ENCODE measurements at places on chromosomes 4 and X.

DNA sequence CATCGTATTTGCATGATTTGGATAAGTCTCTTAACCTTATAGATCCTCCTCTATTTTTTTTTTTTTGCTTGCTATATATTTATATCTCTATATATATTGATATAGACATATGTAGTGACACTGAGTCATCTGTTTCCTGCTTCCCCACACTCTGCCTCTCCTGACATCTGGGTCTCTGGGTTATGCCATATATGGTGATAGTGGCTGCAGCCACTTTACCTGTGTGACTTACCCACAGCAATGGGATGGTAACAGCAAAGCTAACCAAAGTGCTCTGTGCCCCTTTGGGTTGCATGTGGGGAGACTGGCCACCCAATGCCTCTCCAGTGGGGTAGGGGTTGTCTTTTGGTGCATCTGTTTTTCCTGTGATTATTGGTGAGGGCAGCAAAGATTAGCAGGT lies 14.5 kb downstream of the CMC4 start:
- no peak for DNase-seq

- DNase-seq, result no peak
Observed at GRCh38 chr4:17272154-17272553, 239.7 kb downstream of the QDPR start.

GRCh38 chr4:119233750-119234149 lies 21.2 kb downstream of the USP53 start:
- DNase-seq, result no peak

- DNase-seq, result no peak
Observed at GRCh38 chr4:53614591-53614990, 23.3 kb upstream of the LNX1 start.

DNA sequence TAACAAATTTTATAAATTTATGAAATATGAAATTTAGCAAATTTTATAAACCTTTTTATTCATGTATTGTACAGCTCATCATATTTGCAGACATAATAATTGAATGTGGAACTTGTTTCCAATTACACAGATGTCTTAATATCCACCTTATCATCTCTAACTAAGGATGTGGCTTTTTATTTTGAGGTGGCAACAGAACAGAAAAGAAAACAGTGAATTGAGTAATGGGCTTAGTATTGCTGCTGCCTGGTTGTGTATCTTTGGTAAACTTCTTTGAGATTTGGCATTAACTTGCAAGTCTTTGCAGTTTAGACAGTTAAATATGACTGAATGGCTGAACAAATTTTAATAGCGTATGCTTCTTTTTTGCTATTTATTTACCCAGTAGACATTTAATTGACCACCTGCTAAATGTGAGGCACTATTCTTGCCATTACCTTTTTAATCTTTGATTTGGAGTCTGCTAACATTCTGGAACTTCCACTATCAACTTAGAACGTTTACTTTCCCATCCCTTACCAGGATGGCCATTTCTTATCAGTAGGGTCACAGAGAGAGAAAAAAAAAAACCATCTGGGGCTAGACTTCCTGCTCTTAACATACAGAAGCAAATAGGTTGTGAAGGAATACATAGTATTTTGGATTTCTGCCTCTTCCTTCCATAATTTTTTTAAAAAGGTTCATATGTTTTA lies 44.8 kb downstream of the CLCN3 start:
- no peak for DNase-seq

GRCh38 chr4:88327665-88328064 lies 43.3 kb upstream of the PPM1K start:
- no peak for DNase-seq

DNA sequence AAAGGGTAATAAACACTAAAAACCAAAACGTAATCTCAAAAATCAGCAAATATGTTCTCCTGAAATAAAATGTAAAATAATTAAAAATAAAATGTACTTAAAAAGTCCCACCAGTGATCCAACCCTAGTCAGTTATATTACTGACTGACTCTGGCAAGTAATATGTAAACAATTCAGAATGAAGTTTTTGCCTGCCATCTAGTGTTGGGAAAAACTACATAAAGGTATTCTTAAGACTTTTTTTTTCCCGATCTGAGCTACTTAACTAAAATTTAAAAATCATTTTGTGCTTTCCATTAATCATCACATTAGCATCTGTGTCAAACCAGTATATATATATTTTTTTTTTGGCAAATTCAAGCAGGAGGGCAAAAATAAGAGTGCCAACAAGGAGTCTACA lies 24.0 kb downstream of the RCHY1 start:
- DNase-seq, result no peak

GRCh38 chrX:12878536-12878935 lies 11.7 kb downstream of the TLR7 start:
- no peak for DNase-seq

DNA sequence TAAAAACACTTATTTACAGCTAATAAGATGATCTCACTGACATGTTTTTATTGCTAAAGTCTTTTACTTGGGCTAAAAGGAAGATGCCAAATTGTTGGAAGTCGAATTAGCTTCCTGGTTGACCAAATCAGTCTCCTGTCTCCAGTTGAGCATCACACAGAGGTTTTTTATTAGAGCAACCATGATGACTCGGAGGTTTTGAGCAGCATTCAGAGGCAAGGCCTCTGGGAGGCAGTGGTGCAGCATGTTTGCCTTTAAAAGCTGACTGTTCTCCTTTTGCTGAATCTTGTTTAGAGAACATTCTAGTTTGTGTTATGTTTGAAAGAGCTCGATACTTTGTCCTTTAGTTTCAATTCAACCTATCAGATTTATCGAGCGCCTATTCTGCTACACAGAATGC lies 2.1 kb downstream of the UCHL1 start:
- DNase-seq, result no peak

DNA sequence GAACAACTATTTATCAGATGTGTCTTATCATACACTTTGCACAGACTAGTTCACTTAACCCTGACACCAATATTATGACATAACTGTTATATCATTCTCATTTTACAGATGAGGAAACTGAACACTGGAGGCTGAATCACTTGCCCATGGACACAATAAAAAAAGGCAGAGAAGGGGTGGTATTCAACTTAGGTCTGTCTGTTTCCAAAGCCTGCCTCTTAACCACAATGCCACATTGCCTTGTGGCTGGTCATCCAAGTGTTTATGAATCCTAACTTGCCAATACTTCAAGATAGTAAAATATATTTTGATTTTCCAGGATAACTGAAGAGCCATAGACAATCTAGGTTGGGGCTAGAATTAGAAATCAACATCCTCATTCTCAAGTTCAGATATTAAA lies 327.8 kb downstream of the NR3C2 start:
- no peak for DNase-seq

DNA sequence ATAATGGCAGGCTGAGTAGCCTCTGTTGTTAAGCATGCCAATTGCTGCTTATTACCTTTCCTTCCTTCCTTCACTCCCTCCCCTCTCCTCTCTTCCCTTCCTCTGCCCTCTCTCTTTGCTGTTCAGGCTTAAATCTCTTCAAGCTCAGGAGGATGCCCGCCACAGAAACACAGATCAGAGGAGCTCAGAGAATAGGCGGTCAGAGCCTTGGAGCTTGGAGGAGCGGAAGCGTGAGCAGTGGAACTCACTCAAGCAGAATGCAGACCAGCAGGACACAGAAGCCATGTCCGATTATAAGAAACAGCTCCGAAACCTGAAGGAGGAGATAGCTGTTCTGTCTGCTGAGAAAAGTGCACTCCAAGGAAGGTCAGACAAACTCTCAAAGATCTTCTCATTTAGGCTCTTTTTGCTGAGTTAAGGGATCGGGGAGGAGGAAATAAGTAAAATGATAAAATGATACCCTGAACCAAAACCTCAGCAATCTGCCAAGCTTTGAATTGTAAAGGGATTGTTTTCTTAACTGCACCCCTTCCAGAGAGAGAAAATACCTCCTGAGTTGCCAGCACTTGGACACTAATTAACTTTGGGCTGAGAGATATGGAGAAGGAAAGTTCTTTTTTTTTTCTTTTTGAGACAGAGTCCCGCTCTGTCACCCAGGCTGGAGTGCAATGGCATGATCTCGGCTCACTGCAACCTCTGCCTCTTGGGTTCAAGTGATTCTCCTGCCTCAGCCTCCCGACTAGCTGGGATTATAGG lies 20.9 kb downstream of the SPATA18 start:
- no peak for DNase-seq

- DNase-seq, result no peak
Observed at GRCh38 chr4:27176881-27177280, 316.2 kb downstream of the STIM2 start.

- no peak for DNase-seq
Observed at GRCh38 chr4:147370473-147370872, 110.4 kb upstream of the EDNRA start.

GRCh38 chrX:40383360-40383759 lies 197.4 kb upstream of the ATP6AP2 start:
- DNase-seq, result no peak

DNA sequence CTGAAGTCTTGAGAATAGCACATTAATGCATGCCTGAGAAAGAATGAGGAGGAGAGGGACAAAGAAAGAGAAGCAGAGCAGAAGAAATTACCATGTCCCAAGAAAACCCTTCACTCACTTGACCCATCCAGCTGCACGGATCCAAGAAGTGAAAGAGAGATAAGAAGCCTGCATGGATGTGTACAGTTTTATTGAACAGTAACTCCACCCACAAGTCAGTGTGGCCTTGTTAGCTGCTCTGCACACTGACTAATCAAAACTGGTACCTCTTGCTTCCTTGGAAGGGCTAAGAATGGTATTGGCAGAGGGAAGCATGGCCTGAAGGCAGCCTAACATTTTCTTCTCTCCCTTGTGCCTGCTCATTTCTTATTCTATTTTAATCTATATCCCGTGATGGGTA lies 163.9 kb downstream of the SLC7A11 start:
- no peak for DNase-seq

GRCh38 chr4:173807347-173807746 lies 277.3 kb upstream of the HAND2 start:
- no peak for DNase-seq

DNA sequence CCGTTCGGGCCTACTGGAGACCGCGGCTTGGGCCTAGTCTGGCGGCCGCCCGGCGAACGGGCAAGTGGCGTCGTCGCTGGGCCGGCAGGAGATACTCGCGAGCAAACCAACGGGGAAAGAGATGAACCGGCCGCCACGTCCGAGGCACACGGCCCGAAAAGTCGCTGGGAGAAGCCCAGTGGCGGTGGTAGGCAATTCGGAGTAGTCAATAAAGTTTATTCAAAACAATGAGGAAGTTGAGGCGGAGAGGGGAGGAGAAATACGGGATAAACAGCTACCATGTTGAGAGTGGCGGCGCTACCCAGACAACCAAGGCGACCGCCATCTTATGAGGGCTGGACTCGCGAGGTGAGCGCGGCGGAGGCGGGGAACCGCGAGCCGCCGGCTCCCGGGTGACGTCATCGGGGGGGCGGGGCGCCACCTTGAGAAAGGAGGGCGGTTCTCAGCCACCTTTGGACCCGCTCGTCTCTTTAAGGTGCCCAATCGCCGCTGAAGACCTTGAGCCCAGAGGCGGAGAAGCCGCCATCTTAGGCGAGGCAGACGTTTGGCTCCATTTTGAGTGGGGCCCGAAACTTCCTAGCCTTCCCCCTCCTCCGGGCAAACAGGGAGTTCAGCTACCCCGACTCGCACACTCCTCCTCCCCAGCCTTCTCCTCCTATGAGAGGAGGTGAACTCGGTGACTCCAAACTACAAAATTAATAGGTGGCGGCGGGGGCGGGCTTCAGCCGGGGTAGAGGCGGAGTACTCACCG lies at the start of gene PHF8:
Gene PHF8, minus strand, starts transcription at position 348 of the 751 bp plus-strand sequence. CDS start 1,745 bp downstream, outside the sequence.
- peak; percentile 95 for DNase-seq

GRCh38 chr4:25888781-25889180 lies 25.2 kb upstream of the SMIM20 start:
- DNase-seq, result no peak

DNA sequence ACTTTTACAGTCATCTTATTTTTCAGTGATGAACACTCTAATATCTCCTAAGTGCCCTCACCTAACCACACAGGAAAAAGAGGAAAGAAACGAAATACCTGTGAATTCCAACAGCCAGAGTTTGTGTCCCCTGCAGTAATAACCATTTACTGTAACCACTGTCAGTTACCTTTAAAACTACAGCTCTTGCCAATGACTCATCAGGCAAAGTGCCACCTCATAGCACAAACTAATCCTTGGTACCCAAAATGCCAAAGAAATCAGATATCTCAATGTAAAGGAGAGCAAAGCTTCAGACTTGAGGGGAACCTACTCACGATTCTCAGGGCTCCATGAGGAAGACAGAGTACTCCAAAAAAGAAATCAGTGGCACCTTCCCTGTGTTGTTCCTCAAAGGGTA lies 146.5 kb downstream of the NDST3 start:
- no peak for DNase-seq

GRCh38 chrX:41178201-41178600 lies 93.0 kb downstream of the USP9X start:
- DNase-seq, result no peak

- DNase-seq, result no peak
Observed at GRCh38 chr4:89769856-89770255, 67.1 kb downstream of the SNCA start.

GRCh38 chrX:19554786-19555185 lies 39.5 kb upstream of the MAP3K15 start:
- DNase-seq, result no peak

DNA sequence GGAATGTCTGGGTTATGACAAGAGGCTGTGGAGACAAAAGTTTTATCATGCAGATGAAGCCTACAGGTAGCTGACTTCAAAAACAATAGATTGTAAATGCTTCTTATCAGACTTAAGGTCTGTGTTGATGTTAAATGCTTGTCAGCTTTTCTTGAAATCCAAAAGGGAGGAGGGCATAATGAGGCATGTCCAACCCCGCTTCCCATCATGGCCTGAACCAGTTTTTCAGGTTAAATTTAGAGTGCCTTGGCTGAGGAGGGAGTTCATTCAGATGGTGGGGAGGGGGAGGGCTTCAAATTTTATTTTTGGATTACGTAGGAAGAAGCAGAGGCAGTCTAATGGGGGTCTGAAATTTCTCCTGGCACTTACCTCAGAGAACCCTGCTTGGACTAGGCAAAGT lies 207.7 kb upstream of the HDX start:
- no peak for DNase-seq

DNA sequence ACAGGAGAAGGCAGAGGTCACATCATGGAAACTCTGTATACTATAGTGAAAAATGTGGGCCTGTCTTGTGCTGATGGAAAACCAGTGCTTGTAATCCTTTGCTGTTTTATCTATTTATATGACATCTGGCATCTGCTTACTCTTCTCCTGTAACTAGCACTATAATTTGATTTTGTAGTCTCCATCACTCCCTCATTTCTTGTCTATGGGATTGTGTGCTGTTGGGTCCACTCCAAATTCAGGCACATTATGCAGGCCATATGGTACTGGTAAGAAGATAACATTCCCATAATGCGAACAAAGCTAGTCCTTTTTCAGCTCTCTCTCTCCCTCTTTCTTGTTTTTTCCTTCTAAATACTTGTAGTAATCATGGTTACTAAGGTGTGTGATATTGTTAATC lies 581.2 kb upstream of the IGFBP7 start:
- DNase-seq, result no peak
